ENCODE measurements at places on chromosomes 5 and 9. TPM values are rescaled to one million over a fixed set of nuclear protein-coding genes. Genes with fewer than 3 reads are reported as not detected.

DNA sequence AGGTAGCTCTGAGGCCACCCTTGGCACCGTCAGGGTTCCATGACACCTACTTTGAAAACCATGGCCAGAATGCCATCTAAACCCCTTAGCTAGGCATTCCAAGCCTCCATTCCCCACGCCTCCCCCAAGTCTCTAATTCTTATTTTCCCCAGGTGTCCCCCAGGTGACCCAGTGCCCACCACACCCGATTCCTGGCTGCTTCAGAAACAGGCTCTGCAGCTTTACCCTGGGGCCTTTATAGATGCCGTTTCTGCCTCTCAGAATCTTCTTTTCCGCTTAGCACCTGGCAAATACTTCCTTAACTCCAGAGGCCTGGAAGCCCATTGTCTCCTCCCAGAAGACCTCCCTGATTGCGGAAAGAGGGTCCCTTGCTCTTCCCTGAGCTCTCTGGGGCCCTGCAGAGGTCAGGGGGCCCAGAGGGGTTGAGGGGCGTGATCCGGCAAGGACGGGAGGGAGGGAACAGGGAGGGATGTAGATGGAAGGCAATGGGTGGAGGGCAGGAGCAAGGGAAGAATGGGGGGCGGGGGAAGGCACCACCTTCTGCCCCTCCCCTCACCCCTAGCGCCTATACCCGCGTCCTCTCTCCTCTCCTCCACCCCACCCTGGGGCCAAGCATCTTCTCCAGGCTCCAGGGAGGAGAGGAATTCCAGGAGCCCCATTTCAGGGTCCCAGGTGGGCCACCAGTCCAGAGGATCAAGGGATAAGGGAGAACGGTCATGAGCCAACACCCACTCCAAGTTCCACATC lies 12.0 kb upstream of the WDR38 start:
- no peak for DNase-seq

- DNase-seq, result no peak
Measured at GRCh38 chr5:142650060-142650459, 35.8 kb downstream of the FGF1 start.

- no peak for DNase-seq
Measured at GRCh38 chr9:112081918-112082729, 93.0 kb downstream of the SUSD1 start.

DNA sequence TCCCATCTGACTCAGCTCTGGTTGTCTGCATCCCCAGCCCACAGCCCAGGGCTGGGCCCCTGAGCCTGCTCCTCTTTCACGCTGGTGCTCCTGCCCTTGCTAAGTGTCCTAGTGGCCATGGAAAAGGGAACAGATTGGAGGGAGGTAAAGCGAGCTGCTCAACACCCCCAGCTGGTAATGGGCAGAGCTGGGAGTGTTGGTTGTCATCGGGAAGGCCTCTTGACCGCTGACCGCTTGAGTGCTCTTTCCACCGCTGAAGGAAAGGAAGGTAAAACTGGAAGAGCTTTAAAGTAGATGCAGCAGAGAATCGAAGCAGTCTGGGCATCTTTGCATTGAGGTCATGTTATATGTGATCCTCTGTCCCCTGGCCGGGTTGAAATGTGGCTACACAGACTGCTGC lies 60.2 kb downstream of the CRB2 start:
- no peak for DNase-seq

DNA sequence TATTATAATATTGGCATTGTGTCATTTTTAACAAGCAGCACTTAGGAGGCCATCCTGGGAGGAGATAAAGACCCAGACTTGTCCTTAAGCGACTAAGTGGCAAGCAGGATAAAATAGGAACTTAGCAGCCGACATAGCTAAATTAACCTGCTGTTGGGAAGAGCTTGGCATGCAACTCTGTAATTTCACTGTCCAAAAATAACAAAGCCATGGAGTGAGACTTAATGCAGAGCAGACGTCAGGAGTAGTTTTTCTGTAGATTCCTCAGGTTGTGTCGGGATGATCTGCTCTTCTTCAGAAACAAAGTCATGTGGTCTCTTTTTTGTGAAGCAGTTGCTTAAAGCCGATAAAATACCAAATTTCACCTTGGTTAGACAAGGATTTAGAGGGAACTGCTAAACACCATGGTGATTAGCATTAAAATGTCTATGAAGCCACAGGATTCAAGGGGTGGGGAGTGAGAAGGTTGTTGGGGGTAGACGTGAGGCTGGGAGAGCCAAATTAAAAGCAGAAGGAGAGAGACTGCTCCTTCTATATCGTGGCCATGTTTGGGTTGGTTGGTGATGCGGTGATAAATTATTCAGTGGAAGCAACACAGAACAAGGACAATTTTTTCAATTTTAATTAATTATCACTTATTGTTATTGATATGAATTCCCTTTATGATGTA lies 303.0 kb downstream of the CSNK1G3 start:
- peak; percentile 69 for DNase-seq

The OBP2B gene
- total RNA-seq, result not detected

DNA sequence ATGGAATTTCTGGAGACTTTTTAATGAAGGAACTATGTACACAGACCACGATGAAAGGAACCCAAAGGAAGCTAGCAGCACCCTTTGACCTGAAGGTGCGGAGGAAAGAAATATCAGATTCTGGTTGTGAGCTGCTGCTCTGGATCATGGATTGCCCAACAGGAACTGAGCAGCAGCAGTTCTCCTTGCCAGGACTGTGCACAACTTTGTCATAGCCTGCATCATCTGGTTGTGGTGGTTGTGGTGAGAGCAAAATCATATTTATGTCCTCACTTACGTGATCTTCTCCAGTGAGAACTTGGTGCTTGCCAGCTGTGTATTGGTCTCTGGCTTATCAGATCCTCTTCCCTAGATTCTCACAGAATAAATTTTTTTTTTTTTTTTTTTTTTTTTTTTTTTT lies 70.7 kb upstream of the LPAR1 start:
- no peak for DNase-seq

- no peak for DNase-seq
Measured at GRCh38 chr5:73820326-73820725, 194.3 kb downstream of the ARHGEF28 start.

DNA sequence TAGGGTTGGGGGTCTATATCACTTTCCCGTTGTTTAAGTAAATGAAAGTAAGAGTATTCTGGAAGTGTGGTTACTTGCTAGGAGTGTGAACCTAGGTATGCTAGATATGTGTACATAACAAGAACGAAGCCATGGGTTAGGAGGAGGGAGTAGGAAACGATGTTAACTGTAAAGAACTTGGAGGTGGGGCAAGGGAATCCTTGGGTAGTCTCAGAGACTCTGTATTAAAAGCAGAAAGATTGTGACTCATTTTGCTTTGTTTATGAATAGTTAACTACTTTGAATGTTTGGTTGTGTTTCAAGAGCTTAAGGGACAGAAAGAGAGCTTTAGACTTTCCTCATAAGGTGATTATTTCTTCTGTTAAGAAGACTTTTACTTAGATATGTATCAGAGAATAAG lies 59.9 kb downstream of the TMEM252 start:
- no peak for DNase-seq

The RANBP17 gene
- total RNA-seq, result not detected

The LRRC19 gene
- total RNA-seq, result not detected

- no peak for DNase-seq
Measured at GRCh38 chr9:84137968-84138367, 157.4 kb downstream of the RMI1 start.

DNA sequence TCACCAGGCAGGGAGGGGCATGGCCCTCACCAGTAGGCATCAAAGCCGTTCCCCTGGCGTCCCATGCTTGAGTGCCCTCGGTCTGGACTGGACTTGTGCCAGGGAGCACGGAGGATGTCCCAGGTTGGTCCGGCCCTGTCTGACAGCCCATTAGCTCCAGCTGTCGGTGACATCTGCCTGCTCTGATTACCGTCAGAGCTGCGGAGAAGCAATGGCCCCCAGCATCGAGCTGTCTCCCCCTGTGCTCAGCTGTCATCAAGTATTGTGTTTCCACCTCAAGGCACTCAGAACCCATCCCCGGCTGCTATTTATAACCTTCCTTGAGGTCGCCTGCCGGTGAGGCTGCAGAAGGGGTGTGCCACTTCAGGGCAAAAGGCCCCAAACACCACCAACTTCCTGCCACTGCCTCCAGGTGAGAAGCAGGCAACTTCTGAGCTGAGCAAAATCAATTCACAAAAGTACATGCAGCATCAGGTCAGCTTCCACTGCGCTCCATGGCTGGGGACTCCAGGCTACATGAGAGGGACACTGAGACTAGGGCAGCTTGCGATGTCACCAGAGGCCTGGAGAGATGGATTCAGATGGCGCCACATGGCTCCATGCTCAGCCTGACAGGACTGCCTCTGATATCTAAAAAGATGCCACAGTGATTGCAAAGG lies 142.7 kb downstream of the C5orf15 start:
- DNase-seq, result no peak

GRCh38 chr5:143142596-143143435 lies 260.7 kb downstream of the NR3C1 start:
- no peak for DNase-seq

The LCN1 gene
- not detected for total RNA-seq

DNA sequence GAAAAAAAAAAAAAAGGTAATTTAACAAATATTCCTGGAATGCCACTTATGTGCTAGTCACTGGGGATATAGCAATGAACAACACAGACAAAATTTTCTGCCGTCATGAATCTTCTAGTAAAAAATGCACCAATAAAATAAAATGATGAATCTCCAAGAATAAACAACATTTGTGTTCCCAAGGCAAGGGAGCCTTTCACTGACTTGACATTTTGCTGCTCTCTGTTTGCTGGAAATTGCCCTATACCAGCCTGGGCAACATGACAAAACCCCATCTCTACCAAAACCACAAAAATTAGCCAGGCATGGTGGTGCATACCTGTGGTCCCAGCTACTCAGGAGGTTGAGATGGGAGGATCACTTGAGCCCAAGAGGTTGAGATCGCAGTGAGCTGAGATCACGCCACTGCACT lies 64.5 kb upstream of the ERBIN start:
- no peak for DNase-seq

All from Karpas-422 (cell line).